ENCODE measurements at places on chromosomes 6 and 20.

DNA sequence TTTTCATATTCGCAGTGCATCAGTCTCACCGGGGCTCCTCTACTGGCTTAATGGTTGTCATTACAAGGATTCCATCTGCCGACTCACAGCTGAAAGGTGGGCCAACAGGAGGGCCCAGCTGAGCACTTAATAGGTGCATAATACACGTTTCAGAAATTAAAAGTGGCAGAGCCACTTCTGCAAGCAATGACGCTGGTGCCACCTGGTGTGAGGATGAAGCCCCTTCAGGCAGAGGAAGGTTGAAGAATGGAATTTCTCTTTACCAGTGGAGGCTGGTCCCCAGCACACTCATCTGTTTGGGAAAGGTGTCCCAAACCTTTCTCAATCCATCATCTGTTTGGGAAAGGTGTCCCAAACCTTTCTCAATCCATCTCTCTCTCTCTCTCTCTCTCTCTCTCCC lies 8.2 kb upstream of the STMND1 start:
- no peak for DNase-seq

GRCh38 chr6:1426416-1426815 lies 37.0 kb downstream of the FOXF2 start:
- DNase-seq: no peak

DNA sequence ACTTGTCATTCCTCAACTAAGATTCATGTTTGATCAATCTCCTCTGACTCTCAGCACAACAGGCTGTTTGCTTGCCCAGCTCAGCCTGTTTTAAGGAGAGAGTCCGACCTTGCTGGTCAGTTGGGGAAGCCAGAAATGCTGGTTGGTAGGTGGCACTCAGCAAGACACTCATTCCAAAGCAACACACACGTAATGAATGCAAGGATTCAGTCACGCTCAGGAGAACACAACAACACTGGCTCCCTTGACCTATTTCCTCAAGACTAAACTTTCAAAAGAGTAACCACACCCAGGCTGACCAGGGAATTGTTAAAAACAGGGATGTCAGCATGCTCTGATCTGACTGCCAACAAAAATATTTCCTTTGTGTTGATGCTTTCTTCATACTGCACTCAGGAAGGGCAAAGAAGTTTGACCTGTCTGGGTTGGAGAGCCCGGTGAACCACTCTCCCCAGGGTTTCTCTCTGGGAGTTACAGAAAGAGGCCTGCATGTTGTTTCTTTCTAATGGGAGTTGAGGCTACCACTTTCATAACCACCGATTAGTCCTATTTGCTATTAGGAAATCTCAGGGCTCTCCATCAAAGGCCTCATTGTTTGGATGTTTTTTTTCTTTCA lies 25.6 kb upstream of the PREP start:
- DNase-seq: no peak

DNA sequence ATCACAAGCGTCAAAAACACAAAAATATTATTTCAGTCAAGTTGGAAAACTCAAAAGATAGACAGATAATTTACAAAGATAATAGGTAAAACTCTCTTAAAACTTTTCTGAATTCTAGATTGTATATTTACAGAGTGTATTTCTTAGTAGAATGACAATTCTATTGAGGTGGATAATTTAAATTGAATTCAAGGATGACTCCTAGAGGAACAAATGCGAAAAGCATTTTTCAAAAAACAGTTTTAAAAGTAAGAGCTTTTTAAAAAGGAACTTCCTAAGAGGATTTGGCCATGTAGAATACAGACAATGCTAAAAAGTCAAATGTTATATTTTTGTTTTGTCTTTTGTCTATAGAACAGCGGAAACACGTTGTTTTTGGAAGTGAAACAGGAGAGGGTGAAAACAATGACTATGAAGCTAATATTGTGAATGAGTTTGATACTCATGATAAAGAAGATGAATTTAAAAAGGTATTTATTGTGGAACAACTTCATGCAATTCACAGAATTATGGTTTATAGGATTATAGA lies 90.1 kb downstream of the DNAH8 start:
- DNase-seq: no peak

DNA sequence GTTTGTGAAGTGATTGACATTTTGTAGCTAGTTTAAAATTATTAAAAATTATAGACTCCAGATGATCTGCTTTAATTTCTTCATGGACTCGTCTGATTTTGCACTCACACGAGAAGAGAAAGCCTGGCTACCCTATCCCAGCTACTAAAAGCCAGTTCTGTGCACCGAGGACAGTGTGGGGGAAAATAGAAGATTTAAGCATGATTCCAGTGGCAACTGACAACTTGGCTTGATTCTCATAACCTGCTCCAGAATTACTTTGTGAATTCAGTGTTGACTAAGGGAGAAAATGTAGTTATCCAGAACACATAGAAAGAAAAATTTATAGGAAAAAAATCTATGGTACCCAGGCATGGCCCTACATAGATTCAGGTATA lies 88.7 kb downstream of the SNAP25 start:
- no peak for DNase-seq

- no peak for DNase-seq
These were observed 643 bp upstream of the MAP3K4 start for GRCh38 chr6:160990847-160991405.

DNA sequence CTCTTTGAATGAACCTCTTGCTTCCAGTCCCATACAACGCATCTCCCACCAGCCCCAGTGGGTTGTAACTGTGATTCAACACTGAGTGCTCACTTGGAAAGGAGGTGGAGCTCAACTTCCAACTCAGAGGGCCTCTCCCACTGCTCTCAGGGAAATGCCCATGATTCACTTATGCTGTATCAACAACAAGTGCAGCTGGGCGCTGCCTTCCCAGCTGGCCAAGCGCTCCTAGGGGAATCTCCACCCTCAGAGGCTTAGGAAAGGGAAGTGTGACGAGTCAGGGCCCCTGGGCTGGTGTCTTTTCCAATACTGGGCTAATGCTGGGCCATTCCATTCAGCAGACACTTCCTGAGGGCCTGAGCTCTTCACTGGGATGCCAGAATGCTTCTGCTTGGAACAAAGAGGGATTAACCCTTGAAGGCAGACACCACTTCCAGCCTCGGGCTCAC lies 8.1 kb upstream of the OCSTAMP start:
- no peak for DNase-seq

- DNase-seq: no peak
These were observed 27.0 kb downstream of the LAMA4 start for GRCh38 chr6:112227411-112227810.

DNA sequence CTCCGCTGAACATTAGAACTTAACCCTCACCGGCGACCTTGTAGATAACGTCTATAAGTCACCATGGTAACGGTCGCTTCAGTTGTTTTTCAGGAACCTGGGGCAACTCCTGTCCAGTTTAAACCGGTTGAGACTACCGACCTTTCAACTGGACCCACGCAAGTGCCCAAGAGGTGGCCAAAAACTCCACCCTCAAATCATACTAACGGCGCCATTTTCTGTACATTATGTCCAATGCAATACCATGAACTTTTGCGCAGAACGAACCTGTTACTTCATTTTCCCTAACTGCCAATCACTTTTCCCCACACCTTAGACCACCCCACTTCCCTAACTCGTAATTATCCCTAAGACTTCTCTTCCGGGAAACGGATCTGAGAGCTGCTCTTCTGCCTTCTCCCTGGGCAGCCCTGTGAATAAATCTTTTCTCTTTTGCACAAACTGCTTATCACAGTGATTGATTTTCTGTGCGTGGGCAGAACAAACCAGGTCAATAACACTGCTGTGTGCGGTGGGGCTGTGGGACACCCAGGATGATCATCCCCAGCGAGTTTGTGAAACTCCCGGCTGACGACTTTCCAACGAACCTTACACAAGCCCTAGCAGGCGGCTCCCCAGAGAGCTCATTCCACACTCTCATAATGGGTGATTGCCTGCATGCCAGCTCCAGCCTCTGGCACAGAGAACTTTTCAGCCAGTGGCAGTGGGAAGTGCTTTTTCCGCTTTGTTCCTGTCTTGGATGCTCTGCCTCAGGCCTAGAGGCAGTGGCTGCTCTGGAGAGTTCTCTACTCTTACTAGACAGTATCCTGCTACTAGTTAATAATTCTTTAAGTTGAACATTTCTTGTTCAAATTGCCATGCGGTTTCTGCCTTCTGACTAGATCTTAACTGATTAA lies 28.6 kb downstream of the GPX5 start:
- no peak for DNase-seq

GRCh38 chr6:87628424-87628823 lies 38.5 kb downstream of the ORC3 start:
- no peak for DNase-seq

DNA sequence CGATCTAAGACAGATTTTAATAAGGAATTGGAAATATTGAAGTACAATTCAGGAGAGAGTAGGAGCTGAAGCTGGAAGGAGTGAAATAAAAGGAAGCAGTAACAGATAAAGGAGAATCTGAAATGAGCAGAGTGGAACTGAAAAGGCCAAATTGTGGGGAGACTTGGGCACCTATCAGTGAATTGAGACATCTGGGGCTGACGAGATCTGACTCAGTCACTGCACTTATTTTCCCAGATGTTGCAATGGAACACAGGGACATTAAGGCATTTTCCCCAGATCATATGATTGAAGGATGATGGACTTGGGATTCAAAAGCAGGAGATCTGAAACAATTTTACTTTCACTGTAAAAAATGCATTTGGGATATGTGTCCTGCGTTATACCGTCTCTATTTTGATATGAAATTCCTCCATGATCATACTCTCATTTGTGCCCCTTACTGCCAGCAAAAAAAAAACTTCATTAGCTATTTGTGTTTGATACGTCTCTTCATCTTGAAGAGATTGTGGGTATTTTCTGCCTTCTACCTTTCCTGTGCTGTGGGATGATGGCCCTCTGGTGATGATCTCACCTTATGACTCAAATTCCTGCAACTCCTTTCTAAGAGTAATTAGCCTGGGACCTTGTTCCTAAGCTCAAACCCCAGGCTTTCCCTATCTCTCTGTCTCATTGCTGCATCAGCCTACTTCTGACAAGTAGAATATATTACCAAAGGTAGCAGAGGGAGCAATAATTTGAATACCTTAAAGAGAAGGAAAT lies 278.5 kb upstream of the MAN1A1 start:
- DNase-seq: no peak

DNA sequence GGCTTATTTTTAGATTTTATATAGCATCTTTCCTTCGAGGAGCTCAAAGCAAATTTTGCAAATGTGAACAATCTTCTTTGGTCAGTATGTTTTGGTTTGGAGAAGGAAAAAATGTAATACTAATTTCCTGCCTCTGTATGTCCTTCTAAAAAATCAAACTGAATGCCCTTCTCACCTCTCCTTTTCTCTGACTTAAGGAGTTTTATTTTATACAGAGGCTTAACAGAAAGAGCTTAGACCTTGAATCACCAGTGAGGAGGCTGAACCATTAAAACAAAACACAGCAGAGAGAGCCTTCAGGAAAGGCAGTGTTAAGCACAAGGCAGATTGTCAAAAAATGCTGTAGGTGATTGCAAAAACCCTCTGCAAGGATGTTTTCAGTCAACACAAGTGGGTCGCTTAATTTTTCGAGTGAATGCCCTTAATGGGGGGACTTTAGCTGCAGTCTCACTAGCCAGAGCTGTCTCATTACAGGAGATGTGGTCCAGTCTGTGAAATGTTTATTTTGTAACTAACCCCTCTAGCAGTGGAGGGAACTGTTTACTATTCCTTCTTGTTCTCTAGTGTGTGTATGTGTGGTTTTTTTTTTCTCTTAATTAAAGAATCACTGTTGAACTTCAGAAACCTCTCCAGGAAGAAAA lies 481.3 kb upstream of the CITED2 start:
- no peak for DNase-seq

DNA sequence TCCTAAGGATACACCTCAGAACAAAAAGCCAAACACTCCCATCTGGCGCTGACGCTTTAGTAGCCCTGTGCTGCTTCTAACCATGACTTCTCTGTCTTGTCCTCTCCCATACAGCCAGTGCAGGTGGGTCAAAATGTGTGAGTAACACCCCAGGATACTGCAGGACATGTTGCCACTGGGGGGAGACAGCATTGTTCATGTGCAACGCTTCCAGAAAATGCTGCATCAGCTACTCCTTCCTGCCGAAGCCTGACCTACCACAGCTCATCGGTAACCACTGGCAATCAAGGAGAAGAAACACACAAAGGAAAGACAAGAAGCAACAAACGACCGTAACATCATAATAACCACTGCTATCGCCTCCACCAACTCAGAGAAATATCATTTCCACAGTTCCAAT lies 1.4 kb downstream of the DEFB132 start:
- DNase-seq: peak; percentile 18

- no peak for DNase-seq
These were observed 24.0 kb downstream of the BTBD3 start for GRCh38 chr20:11941593-11942246.

- peak; percentile 54 for DNase-seq
These were observed 691 bp downstream of the ASF1A start for GRCh38 chr6:118894425-118895260.

DNA sequence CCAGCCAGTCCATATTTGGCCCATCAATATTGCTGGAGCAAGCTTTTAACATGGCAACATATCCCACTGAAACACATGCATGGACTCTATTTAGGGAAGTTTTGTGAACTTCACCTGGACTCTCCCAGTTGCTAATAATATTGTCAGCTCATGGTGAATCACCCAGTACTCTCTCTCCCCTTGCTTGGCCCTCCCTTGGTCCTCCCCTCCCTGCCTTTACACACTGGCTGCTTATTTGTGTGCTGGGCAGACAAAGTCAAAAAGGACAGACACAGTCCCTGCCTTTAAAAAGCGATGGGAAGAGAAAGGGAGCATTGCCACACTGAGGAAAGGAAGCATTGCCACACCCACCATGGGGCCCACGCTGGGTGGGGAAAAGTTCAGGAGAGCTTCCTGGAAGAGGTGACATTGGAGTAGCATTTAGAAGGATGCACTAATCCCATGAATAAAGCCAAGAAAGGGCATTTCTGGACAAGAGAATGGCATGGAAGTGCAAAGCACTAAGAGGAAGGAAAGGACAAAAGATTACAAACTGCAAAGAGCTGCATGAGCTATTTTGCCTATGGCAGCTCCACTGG lies 143.4 kb upstream of the EXOC2 start:
- no peak for DNase-seq

GRCh38 chr6:28776269-28777146 lies 147.3 kb downstream of the TRIM27 start:
- no peak for DNase-seq

DNA sequence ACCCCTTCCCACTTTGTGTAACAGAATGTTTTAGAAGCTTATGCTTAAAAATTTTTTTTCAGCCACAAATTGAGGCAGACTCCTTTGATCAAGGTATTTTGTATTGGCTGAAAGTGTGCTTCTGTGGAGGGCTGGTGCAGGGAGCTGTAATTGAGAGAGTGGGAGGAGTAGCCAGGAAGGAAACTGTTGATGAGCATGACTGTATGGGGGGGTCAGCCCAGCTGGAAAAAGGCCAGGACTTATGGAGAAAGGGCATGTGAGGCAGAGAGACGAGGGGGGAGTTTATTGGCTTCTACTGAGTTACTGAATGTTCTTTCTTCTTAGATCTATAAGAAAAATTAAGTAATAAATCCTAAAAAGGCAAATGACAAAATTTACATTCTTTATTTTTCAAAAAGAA lies 13.4 kb downstream of the RFPL4B start:
- no peak for DNase-seq
